ENCODE measurements at places on chromosomes 11 and 22.
A peak's percentile ranks its signal among the peaks of the same experiment; 100 is the strongest.

DNA sequence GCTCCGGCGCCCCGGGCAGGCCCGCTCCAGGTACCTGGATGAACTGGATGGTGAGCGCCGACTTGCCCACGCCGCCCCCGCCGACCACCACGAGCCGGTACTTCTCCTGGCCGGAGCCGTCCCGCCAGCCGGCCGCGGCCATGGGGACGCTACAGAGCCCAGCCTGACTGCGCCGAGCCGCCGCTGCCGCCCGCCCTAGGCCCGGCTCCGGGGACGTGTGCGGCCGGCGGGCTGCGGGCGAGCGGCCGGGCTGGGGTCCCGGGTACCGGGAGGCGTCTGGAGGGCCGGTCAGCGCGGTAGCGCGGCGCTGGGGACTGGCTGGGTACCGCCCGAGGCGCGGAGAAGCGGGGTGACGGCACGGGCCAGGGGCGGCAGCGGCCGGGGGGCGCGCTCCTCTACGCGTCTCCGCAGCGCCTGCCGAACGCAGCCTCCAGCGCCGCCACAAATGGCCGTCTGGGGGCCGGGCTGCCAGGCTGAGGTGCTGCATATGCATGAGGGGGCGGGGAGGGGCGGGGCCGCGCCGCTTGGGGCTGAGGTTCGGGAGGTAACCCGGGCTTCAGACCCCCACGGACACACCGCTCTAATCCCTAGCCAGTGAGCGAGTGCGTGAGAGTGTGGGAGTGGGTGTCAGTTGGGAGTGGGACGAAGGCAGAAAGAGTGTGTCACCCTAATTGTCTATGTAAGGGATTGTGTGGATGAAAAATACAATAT, at the start of gene RRAS2:
Gene RRAS2, minus strand, starts transcription at position 455 of the 711 bp plus-strand sequence. Its CDS starts 313 bp downstream, at position 142.
- no peaks in the 10 kb centered on the region for H3K27me3 ChIP-seq
- peak; percentile 82 for DNase-seq
- H3K36me3 ChIP-seq: no peaks in the 10 kb centered on the region
- peak within 1 kb of the TSS; percentile 68 for H3K27ac ChIP-seq
- H3K4me1 ChIP-seq: no peaks in the 10 kb centered on the region

DNA sequence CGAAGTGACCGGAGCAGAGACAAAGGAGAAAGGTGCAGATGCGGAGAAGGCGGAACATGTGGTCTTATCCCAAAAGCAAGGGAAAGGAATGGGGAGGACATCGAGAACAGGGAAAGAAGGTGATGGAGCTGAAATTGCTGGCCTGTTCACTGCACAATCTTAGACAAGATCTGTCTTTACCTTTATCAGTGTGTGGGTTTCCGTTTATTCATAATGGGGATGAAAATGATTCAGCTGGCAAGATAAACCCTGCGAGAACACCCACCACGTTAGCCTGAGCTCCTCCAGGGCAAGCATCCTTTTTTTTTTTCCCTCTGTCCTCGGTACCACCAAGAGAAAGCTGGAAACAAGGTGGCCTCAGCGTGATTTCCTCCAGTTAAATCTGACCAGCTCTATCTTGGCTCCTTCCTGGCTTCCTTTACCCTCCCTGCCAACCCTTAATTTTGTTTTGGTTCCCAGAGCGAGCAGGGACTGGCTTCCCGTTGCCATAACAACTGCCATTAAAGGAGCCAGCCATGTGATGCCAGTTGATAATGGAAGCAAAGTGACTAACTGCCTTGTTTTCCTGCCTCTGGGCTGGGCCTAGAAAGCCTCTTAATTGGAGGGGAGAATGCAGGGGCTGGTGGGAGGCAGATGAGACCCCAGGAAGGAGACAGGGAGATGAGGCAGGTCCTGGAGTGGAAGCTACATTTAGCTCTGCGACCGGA, 4.2 kb downstream of the SGSM1 start:
- H3K36me3 ChIP-seq: no peaks in the 10 kb centered on the region
- H3K27ac ChIP-seq: no peak overlapping the region
- peaks cover 72% of the 10 kb centered on the region for H3K27me3 ChIP-seq
- no peak overlapping the region for H3K4me3 ChIP-seq

DNA sequence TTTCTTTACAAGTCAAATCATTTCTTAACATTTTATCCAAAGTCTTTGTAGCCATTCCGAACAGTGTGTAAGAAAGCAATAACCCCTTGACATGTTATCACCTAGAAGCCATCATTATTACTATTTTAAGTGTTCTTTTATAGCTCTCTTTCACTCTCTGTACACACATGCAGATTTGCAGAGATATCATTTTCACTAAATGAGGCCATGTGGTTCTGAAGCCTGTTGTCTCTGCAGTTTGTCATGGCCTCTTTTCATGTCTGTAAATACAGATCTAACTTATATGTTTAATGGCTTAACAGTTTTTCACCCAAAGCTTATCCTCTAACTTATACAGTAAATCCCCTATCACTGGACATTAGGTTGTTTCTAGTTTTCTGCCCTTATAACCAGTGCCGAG, 166.8 kb downstream of the MYO18B start:
- no peak overlapping the region for H3K4me3 ChIP-seq
- H3K27ac ChIP-seq: no peak overlapping the region
- no peak for DNase-seq
- no peaks in the 10 kb centered on the region for H3K36me3 ChIP-seq

DNA sequence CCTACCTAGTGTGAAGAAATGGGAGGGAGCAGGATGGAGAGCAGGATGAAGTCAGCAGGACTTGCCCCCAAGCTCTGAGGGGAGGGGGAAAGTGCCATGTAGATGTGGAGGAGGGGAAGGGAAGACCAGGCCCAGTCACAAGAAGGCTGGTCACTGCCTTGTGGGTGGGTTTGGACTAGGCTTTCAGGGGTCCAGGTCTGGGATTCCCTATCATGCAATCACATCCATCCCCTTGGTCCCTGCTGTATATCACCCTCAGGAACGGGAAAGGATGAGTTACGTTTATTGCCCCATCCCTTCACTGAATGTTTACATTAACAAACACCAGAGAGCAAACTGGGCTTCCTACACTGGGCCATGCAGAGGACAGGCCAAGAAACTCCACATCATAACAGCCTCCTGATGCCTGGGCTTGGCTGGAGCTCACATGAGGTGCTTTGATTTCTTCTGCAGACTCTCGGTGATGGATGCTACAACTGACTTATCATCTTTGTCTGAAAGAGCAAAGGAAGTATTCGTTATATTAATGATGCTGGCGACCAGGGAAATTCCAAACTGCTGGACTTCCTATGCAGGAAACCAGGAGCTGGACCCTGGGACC, 5.6 kb downstream of the TMEM86A start:
- peaks cover 14% of the 10 kb centered on the region for H3K36me3 ChIP-seq
- peak; percentile 29 for DNase-seq
- peaks cover 39% of the 10 kb centered on the region for H3K27me3 ChIP-seq
- H3K27ac ChIP-seq: no peak overlapping the region
- H3K4me1 ChIP-seq: peaks cover 19% of the 10 kb centered on the region

GRCh38 chr11:78156127-78156844, 16.9 kb upstream of the ALG8 start:
- no peaks in the 10 kb centered on the region for H3K4me1 ChIP-seq
- no peak overlapping the region for H3K27ac ChIP-seq
- H3K27me3 ChIP-seq: no peaks in the 10 kb centered on the region
- H3K36me3 ChIP-seq: no peaks in the 10 kb centered on the region
- peak; percentile 18 for DNase-seq

- no peaks in the 10 kb centered on the region for H3K36me3 ChIP-seq
- no peak overlapping the region for H3K27ac ChIP-seq
- H3K4me3 ChIP-seq: no peak overlapping the region
- H3K4me1 ChIP-seq: no peaks in the 10 kb centered on the region
Measured at GRCh38 chr11:97746818-97747217, 1273.9 kb upstream of the CNTN5 start.

DNA sequence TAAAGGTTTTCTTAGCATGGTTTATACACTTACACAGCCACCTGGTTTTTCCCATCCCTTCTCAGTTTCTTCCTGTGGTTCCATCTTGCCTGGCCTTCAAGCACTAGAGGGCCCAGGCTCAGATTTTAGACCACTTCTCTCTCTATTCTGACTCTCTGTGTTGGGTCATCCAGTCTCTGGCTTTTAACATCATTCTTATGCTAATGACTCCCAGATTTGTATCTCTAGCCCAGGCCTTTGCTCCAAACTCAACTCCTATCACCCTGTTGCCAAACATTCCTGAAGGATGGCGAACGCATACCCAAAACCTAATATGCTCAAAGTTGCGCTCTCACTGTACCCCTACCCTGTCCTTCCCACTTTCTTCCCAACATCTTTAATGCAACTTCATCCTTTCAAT, 135.1 kb downstream of the SPATA19 start:
- H3K27me3 ChIP-seq: no peaks in the 10 kb centered on the region
- H3K36me3 ChIP-seq: no peaks in the 10 kb centered on the region

- no peak overlapping the region for H3K27ac ChIP-seq
- DNase-seq: no peak
- peaks cover 5% of the 10 kb centered on the region for H3K27me3 ChIP-seq
Measured at GRCh38 chr22:49119551-49119952, 708.1 kb downstream of the BRD1 start.

- no peak overlapping the region for H3K4me3 ChIP-seq
- no peaks in the 10 kb centered on the region for H3K27me3 ChIP-seq
- H3K4me1 ChIP-seq: peaks cover 2% of the 10 kb centered on the region
- DNase-seq: no peak
Measured at GRCh38 chr11:33668468-33668825, 32.2 kb downstream of the C11orf91 start.

DNA sequence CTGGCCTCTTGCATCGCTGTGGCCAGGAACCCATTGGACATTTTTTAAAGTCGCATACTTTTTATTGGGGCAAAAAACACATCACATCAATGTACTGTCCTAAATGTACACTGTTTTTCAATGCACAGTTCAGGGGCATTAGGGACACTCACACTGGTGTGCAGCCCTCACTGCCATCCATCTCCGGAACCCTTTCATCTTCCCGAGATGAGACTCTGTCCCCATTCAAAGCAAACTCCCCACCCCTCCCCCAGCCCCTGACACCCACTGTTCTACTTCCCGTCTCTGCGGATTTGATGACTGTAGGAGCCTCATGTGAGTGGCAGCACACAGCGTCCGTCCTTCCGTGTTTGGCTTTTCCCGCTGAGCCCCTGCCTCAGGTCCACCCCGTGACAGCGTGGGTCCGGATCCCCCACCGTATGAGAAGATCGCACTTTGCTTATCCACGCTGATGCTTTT, 41.8 kb upstream of the TH start:
- H3K4me3 ChIP-seq: no peak overlapping the region
- no peak overlapping the region for H3K27ac ChIP-seq
- peaks cover 20% of the 10 kb centered on the region for H3K27me3 ChIP-seq
- no peak for DNase-seq
- no peaks in the 10 kb centered on the region for H3K36me3 ChIP-seq

DNA sequence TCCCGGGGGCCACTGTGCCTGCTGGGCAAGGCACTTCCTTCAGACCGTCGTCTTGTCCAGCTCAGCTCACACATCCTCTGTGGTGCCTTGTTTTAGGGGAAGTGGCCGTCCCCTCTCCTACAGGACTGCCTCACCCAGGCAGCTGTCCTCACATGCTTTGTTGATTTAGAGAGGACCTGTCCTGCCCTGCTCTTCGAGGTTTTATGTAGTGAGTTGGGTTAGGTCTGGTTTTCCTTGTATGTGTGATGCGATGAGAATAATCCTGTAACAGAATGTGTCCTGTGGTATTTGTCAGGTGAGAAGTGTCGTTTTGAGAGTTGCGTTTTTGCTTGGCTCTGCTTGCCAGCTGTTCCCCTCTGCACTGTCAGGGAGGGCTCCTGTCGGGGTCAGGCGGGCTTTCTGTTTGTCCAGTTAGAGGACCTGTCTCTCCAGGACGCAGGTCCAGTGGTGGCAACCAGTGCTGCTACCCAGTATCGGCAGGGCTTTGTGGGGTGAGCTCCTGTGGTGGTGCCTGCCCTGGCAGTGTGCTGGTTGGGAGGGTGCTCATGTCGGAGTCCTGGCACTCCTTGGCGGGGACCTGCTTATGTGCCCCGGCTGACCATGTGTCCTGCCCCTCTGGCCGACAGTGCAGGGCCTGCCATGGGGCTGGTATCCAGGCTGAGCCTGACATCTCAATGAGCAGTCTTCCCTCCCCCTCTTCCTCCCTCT, 41.3 kb downstream of the MUC6 start:
- peaks cover 52% of the 10 kb centered on the region for H3K36me3 ChIP-seq
- peaks cover 10% of the 10 kb centered on the region for H3K4me1 ChIP-seq
- H3K27me3 ChIP-seq: no peaks in the 10 kb centered on the region
- H3K4me3 ChIP-seq: no peak overlapping the region
- H3K27ac ChIP-seq: no peak overlapping the region

- H3K27me3 ChIP-seq: no peaks in the 10 kb centered on the region
- peak; percentile 90 for DNase-seq
- H3K36me3 ChIP-seq: peaks cover 7% of the 10 kb centered on the region
- peaks cover 37% of the 10 kb centered on the region for H3K4me1 ChIP-seq
- H3K27ac ChIP-seq: no peak overlapping the region
Measured at GRCh38 chr11:72736452-72737069, 15.6 kb downstream of the ARAP1 start.

- H3K4me1 ChIP-seq: peaks cover 20% of the 10 kb centered on the region
- H3K4me3 ChIP-seq: no peak overlapping the region
- no peaks in the 10 kb centered on the region for H3K27me3 ChIP-seq
- no peak overlapping the region for H3K27ac ChIP-seq
- peaks cover 20% of the 10 kb centered on the region for H3K36me3 ChIP-seq
Measured at GRCh38 chr22:23147617-23148387, 2.5 kb downstream of the RAB36 start.
